ENCODE measurements at places on chromosomes 1 and 21.
A peak's percentile ranks its signal among the peaks of the same experiment; 100 is the strongest.

- no peak for DNase-seq
Measured at GRCh38 chr1:17741052-17741451, 14.1 kb upstream of the ACTL8 start.

GRCh38 chr1:172897738-172898137 lies 153.0 kb downstream of the TNFSF18 start:
- no peak for DNase-seq

GRCh38 chr1:31436596-31437432 lies 23.8 kb downstream of the SERINC2 start:
- no peak for DNase-seq

- no peak for DNase-seq
Measured at GRCh38 chr1:29962831-29963247, 726.5 kb downstream of the PTPRU start.

- no peak for DNase-seq
Measured at GRCh38 chr1:64861611-64862010, 104.7 kb downstream of the JAK1 start.

- no peak for DNase-seq
Measured at GRCh38 chr1:163772246-163772645, 450.5 kb downstream of the NUF2 start.

DNA sequence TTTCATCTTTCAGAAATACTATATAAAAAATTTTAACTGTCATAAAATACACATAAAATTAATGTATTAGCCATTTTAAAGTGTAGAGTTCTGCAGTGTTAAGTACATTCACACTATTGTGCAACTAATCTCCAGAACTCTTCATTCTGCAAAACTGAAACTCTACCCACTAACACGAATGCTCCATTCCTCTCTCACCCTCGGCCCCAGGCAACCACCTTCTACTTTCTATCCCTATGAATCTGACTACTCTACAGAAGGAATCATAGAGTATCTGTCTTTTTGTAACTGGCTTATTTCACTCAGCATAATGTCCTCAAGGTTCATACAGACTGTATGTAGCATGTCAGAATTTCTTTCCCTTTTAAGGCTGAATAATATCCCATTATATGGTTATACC lies 43.4 kb downstream of the LTN1 start:
- no peak for DNase-seq

DNA sequence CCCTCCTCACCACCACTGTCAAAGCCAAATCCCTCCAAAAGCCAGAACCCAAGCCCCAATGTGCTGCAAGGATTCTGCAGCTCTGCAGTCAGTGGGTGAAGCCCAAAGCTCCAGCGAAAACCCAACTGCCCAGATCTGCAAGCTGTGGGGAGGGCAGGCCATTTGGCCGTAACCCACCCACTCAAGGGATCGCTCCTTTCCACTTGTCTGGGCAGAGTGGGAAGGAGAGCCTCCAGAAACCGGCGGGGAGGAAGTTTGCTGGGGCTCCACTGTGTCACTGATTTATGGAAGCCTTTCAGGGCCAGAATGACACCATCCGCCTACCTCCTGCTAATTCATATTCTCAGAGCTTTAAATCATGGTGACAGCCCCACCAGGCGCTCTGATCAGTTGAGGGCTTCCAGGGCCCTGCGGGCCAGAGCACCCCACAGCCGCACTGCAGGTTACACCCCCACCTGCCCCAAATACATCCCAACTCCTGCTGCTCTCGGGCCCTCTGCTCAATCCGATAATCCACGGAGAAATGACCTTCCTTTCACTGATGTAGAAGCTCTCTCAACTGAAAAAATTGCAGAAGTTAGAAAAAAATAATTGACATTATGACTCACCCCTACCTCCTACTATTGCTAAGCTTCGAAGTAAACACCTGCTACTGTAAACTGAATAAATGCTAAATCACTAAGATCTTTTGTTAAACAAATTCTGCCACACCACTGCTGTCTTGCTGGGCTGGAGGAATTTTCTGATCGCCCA lies 40.6 kb upstream of the RAB4A start:
- no peak for DNase-seq

DNA sequence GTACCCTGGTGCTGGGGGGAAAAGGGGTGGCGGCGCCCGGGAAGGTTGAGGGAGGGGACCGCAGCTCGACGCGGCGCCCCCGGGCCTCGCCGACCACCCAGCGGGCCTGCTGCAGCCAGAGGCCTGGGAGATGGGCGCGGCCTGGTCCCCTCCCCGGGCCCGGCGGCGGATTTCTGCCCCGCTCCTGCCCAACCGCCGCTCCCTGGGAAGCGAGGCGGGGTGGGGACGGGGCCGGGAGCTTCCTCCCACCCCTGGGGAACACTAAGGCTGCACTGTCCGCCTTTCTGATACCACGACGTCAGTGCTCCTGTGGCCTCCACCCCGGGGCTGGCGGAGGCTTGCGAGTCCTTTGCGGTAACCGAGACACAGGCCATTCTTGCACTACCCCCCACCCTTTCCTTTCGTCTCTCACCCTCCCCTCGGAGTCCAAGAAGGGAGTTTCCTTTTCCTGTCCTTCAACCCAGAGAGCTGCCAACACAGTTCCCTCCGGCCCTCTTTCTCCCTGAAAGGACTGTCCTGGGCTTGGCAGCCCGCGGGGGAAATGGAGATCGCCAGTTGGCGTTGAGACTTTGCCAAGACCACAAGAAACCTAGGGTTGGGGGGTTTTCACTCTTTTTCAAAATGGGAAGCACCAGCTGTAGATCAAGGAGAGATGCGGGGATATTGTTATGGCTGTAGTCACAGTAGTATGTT lies 742 bp downstream of the SH3GLB1 start:
- DNase-seq = peak; percentile 82

- peak; percentile 50 for DNase-seq
Measured at GRCh38 chr1:1013922-1014648, 788 bp downstream of the ISG15 start.

DNA sequence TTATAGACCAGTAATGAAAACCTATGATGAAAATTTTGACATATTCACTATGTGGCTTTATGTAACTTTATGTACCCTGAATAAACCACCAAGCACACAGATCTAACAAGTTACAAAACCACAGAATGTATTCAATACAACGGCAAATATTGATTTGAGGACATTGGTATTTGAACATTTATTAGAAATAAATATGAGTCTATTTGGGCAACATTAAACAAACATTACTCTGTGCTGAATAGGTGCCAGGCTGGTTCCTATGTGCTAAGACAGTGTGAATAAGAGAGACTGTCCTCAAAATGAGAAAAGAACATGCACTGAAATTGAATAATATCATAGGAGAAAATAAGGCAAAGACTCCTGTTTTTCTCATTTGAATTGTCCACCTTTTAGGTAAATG lies 1341.2 kb downstream of the PLA2G4A start:
- no peak for DNase-seq

- DNase-seq = no peak
Measured at GRCh38 chr1:173417563-173417962, 59.6 kb upstream of the PRDX6 start.

GRCh38 chr1:54370287-54370989 lies 35.8 kb downstream of the SSBP3 start:
- no peak for DNase-seq

DNA sequence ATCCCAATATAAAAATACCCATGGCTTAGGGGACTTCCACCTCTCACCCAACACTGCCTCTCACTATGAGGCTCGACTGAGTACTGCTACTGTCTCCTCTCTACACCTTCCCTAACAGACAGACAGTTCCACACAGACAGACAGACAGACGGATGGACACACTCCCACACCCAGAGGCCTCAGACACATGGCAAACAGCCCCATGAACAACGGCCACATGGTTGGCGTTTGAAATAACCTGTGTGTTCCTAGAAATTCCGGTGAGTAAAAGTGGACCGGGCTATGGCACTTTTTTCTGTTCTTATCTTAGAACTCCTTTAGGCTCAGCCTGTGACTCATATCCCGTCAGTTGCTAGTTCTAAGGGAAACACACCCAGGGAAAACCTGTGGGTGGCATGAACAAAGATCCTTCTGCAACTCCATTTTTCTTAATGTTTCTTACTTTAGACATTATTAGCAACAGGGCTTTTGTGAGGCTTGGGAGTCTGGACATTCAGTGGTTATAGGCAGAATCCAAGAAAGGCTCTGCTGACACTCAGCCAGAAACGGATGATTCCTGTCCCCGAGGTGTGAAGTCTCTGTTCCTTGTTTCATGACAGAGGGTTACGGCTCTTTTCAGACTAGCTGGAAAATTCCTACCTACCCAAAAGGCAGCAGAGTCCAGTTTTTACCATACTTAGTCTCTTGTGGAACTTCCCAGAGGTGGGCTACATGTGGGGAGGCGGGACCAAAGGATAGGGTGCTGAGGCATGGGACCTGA lies 90.5 kb upstream of the TLR5 start:
- no peak for DNase-seq

DNA sequence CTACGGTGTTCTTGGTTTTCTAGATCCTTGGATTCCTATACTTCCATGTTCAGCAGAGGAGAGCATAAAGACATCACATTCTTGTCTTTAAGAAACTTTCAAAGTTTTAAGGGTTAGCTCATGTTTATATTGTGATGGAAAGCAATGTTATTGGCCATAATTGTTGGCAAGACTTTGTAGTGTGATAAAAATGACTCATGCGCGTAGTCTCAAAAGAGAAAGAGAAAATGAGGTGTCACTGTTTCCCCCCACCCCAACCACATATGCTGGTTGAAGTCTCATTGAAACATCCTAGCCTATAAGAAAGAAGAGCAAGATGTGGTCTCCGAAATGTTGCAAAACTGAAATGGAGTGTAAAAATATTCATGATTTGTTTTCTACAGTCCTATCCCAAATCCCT lies 348.8 kb downstream of the PTBP2 start:
- DNase-seq = no peak

DNA sequence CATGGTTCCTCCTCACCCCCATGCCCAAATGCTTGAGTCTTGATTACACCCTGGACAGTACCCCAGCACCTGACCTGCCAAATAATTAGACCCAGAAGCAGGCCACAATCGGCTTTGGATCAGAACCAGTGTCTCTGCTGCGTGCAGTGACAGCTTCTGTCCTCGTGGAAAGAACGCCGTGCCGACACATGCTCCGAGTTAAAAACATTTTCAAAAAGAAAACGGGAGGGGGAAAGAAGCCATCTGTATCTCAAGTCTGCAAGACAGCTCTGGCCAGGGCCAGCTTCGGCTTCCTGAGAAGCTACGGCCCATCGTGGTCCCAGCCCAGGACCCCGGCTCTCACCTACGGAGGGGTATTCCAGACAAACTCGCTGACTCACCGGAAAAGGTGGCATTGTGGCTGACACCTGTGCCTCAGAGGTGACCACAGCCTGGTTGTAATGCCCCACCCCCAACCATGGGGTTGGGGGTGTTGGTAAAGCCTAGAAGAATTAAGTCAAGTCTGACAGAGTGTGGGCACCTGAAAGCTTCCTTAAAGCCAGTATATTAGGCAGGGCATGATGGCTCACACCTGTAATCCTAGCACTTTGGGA lies 25.8 kb downstream of the SSBP3 start:
- no peak for DNase-seq

DNA sequence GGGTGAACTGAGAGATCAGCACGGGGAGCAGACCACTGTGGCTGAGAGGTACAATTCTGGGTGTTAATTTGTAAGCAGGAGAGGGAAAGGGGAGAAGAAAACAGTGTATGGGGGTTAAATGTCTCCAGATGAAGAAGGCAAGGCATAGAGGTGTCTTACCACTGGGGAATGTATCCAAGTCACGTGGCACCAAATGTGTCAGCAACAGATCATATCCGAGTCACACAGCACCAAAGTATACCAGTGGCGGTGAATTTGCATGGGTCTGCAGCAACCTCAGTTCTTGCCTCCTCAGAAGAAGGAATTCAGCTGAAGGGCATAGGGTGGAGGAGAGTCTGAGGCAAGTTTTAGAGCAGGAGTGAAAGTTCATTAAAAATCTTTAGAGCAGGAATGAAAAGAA lies 21.2 kb upstream of the SYCP1 start:
- no peak for DNase-seq

GRCh38 chr1:53182111-53182593 lies 14.5 kb upstream of the CPT2 start:
- DNase-seq = peak; percentile 82

- no peak for DNase-seq
Measured at GRCh38 chr1:178120088-178120487, 26.2 kb downstream of the RASAL2 start.

GRCh38 chr1:54436826-54437225 lies 30.6 kb upstream of the SSBP3 start:
- DNase-seq = no peak

GRCh38 chr1:7975212-7975865 lies 13.8 kb downstream of the PARK7 start:
- DNase-seq = peak; percentile 42

DNA sequence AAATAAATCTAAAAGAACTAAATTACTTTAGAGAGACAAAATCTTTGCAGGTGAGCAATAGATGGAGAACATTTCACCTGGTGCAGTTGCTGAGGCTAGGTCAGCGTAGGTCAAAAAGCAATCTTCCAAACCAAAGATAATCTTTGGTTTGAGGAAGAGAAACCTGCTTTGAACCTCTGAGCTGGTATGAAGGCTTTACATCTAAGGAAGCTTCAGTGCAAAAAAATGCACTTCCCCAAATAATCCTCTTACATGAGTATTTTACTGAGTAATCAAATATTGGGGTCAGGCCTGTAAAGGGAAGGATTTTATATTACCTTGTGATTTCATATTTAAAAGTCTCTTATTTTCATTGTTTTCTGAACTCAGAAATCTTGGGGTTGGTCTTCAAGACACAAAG lies 223.6 kb downstream of the SRGAP2C start:
- no peak for DNase-seq

DNA sequence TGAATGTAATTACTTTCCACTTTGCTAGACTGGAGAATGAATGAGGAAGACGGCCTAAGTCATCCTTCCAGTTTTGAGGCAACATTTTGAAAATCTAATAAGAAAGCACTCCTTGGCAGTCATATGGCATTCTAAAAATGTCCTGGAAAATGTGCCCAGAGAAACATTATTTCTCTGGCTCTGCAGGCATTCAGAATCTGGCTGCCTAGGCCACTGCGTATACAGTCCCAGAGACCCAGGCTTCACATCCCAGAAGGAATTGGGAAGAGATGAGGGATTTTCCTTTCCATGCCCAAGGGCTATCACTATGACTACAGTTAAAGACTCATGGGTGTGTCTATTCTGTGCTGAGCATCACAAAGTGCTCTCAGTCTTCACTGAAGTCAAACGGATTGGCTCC lies 92.9 kb downstream of the BEND5 start:
- DNase-seq = peak; percentile 32

DNA sequence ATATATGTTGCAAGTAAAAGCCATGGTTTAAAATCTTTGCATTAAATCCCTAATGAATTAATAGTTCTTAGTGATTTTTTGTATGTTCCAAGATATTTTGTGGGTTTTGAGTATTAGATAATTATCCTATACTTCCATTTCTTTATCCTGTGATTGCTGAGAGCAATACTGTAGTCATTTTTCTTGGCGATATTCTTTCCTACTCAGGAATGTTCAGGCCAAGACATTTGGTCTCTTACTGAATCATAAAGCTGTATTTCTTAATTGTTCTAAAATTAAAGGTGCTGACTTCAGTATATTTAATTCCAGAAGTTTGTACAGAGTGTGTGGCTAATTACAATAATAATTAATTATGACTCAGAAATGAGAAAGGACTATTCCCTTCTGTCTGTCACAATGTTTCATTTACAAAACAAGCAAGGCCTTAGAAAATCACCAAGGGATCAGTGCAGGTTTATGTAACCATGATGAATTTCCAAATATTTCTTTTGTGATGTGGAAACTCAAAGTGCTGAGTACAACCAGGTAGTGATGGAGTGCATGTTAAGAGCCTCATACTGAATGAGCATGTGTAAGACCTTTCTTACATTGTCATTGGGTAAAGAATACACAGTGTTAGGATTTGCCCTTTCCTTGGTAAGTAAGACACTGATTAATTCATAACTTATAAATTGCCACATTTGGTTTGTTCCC lies 161.2 kb downstream of the HMCN1 start:
- no peak for DNase-seq
